Kidney (tissue), 22 donors: ENCODE measurements at places on chromosomes 16 and 17.

GRCh38 chr16:322476-323143 is 29.9 kb downstream of the AXIN1 start:
- no peak for DNase-seq

GRCh38 chr16:57348327-57348726 is 10.3 kb upstream of the CCL22 start:
- no peak for DNase-seq

DNA sequence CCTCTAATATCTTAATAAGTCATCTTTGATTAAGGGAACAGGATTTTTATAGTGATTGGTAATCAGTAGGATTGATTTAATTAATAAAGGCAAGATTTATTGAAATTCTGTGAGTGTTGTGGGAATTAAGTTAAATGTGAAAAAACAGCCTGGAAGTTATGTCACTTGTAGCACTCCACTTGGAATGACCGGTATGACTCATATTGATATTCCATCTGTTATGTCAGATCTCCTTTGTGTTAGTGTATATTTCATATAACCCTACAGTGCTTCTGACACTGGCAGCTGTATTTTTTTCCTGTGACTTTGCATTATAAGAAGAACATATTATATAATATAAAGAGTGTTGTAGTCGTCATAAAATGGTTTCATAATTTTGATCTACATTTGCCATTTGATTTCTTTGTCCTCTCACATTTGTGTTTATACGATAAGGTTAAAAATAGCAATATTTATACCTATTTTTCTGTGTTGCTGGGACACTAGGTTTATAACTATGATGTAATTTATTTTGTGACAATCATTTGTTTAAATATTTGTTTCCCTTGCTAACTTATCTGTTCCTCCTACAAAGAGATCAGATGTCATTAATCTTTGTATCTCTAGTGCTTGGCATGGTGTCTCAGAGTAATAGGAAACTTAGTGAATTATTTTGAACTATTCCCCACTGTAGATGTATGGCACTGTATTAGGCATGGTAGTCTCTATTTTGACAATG is 249.0 kb downstream of the BCAS3 start:
- no peak for DNase-seq

GRCh38 chr16:68284847-68285246 is 20.5 kb downstream of the SLC7A6 start:
- DNase-seq: no peak

DNA sequence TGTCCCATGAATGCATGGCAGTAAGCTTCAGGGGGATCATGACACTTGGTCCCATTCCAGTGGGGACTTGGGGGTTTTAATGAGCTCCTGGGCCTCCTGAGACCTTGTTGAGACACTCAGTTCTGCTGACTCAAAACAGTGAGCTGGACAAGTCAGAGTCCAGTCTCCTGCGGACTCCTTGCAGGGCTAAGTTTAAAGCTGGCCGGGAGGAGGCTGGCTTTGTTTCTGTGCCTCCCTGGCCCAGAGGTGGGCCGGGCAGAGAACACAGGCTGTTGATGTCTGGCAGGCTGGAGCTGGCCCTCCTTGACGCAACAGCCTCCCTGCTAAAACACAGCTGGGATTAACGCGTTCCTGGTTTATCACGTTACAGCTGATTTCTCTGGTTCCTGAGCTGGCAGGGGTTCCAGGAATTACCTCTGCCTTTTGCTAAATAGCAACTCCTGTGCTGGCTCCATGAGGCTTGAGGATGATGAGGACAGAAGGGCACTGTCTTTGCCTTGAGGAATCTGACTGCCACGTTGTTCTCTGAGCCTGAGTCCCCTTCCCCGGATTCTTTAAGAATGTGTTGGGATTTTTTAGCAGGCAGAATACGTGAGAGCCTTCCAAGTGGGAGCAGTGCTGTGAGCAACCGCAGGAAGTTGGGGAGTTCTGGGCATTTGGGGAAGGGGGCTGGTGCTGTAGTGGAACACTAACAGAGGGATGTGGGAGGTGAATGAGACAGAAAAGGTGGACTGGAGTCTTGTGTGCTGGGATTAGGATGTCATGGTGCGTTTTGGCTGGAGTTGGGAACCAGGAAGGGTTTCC is 2.0 kb downstream of the GPT2 start:
- DNase-seq: peak; percentile 59

DNA sequence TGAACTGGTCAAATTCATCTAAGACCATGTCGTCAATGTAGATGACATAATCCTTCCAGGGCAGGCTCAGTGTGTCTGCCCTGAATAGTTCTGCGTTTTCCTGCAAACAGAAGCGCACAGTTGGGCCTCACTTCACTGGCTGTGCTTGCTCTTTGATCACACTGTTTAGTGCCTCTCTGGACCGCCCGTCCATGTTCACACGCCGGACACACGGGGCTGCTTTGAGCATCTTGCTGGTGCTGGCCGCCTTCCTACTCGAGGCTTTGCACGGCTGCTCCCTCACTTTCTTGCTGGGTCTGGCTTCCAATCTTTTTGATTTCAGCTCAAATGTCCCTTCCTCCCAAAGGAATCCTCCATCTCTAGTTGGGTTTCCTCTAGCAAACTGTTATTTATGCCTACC is 37.4 kb downstream of the DNAH17 start:
- no peak for DNase-seq

GRCh38 chr17:74201250-74201649 is 2.2 kb upstream of the RPL38 start:
- DNase-seq: no peak

- no peak for DNase-seq
Measured at GRCh38 chr16:5928476-5929065, 831.0 kb upstream of the EEF2KMT start.

- no peak for DNase-seq
Measured at GRCh38 chr17:76376318-76377133, 7.9 kb upstream of the SPHK1 start.

- DNase-seq: no peak
Measured at GRCh38 chr17:65022751-65023700, 33.5 kb downstream of the GNA13 start.

DNA sequence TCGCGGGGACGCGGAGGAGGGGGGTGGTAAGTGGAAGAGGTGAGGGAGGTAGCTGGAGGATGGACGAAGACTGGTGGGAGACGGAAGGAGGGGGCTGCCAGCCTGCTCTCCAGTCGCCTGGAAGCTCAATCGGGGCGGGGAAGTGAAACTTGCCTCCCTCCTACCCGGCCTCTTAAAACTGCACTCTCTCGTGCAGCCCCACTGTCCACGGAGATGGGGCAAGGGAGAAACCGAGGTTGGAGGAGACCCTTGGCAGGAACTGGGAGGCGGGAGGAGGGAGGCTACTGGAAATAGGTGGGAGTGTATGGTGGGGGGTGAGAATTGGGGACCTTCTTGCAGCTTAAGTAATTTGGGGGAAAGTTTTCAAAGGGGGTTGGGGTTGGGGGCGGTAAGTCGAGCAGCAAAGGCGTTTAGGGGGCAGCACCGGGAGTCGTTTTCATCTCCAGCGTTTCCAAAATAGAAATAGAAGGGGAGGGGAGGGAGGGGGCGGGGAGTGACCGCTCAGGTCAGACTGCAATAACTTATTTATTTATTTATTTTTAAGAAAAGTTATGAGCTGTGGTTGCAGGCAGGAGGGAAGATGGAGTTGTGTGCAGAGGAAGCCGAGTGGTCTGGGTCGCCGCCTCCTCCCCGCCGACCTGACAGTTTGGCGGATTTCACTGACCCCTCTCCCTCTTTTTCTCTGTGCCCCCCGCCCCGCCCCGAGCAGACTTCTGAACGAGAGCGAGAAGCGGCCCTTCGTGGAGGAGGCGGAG is 1.4 kb downstream of the SOX9 start:
- no peak for DNase-seq

DNA sequence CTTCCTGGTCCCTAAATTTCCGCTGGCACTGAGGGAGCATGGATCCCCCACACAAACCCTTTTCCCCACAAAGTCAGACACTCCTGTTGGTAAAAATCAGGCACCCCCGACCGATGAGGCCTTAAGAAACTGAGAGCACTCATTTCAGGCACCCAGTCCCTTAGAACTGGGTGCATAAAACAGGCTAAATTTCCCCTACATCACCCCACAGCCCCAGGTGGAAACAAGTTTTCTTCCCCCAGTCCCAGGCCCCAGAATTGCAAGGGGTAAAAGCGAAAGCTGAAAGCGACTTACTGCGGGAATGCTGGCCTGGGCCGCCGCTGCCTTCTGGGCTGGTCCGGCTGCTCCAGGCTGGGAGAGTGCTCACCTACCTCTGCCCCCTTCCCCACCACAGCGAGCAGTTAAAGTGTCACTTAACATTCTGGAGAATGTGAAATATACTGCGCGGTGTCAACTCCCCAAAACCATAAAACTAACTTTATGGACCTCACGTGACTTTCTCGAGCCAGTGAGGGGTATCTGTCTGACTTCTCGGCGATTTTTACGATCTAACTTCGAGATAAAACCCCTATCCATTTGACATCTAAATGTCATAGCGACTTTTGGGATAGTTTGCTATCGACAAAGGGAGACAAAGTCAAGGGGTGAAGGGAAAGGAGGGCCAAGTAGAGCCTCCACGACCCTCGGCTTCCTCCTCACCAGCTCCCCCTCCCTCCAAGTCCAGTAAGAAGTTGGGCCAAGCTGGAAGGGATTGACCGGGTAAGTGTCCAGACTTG is at the start of gene HOXB3:
HOXB3 (minus strand) TSS at position 411 of the 776 bp plus-strand sequence. CDS start 37,767 bp downstream, outside the sequence.
- DNase-seq: peak; percentile 98

GRCh38 chr17:73952082-73952479 is 251.4 kb upstream of the RPL38 start:
- no peak for DNase-seq

- no peak for DNase-seq
Measured at GRCh38 chr17:62070900-62071299, 5.8 kb upstream of the MED13 start.

GRCh38 chr17:74859459-74860228 is at the start of gene GRIN2C:
GRIN2C (minus strand) TSS chr17:74859885; CDS start chr17:74855092, 4,793 bp downstream.
- no peak for DNase-seq

DNA sequence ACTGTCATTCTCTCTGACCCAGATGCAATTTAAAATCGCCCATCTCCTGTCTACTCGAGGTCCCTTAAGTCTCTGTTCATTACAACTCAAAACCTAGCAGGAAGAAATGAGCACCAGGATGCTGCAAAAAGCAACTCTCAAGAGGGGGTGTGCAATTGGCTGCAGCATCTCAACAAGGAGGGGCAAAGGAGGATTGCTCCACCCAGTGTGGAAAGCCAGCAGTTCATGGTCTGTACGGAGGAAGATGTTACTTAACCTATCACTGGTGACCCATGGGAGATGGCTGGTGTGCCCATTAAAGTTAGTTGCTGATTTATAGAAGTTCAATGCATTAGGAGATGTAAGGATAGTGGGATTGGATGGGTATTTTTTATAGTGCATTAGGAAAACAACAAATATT is 147.4 kb downstream of the CDK5R1 start:
- DNase-seq: no peak

- no peak for DNase-seq
Measured at GRCh38 chr16:53872248-53873221, 168.6 kb downstream of the FTO start.

GRCh38 chr17:66843627-66844026 is 8.7 kb downstream of the CACNG5 start:
- DNase-seq: no peak

DNA sequence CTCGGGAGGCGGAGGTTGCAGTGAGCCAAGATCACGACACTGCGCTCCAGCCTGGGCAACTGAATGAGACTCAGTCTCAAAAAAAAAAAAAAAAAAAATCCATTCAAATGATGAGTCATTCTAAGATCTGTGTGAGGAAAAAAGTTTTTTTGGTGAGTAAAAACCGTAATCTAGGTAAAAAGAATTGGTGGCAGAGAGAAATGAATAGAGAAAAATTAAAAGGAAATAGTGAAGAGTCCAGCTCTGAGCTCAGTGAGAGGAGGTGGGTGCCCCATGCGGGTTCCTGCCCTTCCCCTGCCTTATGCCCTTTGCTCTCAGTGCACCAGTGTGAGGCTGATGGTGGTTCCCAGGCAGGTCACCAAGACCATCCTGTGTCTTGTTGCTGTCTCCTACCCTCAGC is 20.9 kb downstream of the GAN start:
- DNase-seq: no peak

DNA sequence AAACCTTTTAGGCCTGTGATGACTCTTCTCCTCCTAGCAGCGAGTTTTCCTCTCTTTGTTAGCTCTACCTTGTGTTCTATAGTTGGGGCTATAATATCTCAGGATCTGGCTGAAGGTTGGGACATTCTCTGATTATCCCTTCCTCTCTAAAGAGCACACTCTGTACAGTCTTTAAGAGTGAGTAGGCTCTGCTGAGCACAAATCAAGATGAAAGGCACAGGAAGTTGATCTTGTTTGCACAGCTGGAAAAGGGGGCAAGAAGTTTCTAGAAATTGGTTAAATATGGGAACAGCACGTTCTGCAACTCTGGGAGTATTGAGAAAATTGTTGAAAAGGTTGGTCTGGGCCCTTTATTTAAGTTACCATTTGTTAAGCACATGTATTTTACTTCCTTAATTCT is 240.9 kb downstream of the CDH11 start:
- no peak for DNase-seq

- DNase-seq: no peak
Measured at GRCh38 chr17:49946964-49947584, 21.9 kb upstream of the DLX4 start.

DNA sequence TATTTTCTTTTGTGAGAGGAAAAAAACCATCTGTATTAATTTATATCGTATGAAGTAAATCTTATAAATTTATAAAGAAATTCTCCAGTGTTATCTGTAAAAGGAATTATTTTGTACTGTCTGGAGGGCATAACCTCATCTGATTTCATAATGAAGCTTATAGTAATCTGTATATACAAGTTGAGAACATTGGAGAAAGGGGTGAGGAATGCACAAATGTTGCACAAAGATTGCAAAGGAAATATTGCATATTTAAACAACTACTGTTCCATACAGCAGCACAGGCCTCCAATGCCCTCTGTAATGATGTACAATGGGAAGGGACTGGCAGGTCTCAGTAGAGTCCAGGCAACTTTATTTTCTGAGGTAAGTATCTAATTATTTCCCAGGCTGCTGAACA is 50.8 kb upstream of the KCNJ16 start:
- no peak for DNase-seq

DNA sequence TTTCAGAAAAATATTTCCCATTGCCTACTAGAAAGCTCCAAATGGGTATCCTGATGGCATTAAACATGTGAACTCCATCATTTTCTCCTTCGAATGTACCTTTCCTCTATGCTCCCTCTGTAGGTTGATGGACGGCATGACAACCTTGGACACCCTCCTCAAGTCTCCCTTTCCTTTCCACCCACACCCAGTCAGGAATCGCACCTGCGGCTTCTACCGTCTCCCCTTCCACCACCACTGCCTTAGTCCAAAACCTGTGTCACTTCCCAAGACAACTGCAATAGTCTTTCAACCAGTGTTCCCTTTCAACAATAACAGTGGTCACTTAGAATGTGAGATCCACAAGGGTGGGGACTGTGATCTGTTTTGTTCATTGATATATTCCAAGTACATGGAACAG is 233.1 kb upstream of the AXIN2 start:
- DNase-seq: peak; percentile 30

DNA sequence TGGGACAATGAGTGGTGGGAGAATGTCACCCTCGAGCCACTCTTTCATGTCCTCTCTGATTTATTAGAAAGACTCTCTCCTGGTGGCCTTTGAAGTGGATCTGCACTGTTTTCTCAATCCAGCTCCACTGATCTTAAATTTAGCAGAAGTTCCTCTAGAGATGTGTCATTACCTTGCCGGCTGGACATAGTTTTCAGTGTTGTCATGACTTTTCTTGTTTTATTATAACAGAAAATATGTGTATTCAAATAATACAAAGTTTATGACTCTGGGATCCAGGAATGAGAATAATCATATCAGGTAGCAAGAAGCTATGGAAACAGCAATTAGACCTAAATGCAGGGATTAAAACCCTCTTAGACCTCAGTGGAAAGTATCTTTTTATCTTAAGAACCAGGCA is 247.5 kb upstream of the ELAC2 start:
- no peak for DNase-seq
